Upper lobe of right lung (tissue), 1 donor: ENCODE measurements at places on chromosomes 3 and 15.

- no peak for DNase-seq
Measured at GRCh38 chr15:76376029-76376428, 39.5 kb downstream of the ISL2 start.

DNA sequence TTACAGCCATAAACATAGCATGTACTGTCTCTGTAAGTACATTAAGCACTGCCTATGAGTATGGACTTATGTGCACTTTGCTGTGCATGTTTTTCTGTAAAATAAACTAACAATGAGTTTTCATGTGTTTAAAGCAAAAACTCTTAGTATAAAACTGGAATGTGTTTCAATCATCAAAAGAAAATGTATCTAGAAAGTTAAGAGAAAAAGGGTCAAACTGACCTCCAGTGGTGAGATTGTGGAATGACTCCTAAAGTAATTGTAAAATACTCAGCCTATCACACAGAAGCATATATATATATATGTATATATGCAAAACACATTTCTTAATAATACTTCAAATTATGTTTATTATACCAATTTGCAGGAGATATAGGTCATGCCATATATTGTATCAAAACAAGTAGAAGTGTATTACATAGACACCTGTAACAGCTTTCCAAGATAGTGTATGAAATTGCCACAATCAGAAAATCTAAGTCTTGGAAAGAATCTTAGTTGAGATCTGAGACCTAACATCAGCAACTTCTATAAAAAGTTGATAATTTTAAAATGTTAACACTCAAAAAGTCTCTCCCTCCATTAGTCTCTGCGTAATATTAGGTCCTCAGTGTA lies 199.6 kb downstream of the FMN1 start:
- no peak for DNase-seq

DNA sequence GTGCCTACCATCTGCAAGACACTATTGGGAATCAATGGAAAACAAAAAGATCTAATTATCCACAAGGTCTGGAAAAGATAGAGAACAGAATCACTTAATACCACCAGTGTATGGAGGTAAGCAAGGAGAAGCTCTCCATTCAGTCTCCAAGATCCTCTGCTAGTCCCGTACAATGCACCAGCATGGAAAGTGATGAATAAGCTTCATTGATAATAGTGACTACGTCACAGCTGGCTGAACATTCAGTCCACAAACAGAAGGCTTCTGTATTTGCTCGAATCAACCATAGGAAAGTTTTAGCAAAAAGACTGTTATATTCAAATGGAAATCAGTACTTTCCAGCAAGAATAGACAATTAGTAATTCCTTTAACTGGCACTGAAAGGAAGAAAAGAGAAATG lies 42.9 kb downstream of the IGSF11 start:
- DNase-seq, result no peak

DNA sequence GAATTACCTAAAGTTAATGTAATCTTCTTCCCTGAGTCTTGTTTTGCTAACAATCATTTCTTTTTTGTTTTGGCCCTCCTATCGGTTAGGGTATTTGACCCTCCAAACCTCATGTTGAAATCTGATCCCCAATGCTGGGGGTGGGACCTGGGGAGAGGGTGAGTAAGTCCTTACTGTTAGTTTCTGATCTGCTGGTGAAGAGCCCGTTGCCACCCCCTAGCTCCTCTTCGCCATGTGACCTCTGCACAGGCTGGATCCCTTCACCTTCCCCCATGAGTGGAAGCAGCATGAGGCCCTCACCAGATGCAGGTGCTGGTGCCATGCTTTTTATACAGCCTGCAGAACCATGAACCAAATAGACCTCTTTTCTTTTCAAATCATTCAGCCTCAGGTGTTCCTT lies 62.8 kb upstream of the ADCY5 start:
- no peak for DNase-seq

- DNase-seq, result no peak
Measured at GRCh38 chr15:101801048-101801447, 2.3 kb upstream of the OR4F6 start.

DNA sequence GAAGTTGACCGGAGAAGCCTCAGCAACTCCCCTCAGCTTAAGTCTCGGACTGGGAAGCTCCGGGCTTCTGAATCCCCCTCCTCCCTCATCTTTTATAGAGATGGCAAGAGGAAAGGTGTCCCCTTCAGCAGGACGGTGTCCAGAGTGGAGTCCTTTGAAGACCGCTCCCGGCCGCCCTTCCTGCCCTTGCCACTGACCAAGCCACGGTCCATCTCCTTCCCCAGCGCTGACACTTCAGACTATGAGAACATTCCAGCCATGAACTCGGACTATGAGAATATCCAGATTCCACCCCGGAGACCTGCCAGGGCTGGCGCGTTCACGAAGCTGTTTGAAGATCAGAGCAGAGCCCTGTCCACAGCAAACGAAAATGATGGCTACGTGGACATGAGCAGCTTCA lies 2.4 kb downstream of the FGD5 start:
- DNase-seq, result no peak
